ENCODE measurements at places on chromosomes 11 and 22.

- peak; percentile 65 for DNase-seq
Measured at GRCh38 chr11:117809236-117810055, 12.4 kb upstream of the DSCAML1 start.

DNA sequence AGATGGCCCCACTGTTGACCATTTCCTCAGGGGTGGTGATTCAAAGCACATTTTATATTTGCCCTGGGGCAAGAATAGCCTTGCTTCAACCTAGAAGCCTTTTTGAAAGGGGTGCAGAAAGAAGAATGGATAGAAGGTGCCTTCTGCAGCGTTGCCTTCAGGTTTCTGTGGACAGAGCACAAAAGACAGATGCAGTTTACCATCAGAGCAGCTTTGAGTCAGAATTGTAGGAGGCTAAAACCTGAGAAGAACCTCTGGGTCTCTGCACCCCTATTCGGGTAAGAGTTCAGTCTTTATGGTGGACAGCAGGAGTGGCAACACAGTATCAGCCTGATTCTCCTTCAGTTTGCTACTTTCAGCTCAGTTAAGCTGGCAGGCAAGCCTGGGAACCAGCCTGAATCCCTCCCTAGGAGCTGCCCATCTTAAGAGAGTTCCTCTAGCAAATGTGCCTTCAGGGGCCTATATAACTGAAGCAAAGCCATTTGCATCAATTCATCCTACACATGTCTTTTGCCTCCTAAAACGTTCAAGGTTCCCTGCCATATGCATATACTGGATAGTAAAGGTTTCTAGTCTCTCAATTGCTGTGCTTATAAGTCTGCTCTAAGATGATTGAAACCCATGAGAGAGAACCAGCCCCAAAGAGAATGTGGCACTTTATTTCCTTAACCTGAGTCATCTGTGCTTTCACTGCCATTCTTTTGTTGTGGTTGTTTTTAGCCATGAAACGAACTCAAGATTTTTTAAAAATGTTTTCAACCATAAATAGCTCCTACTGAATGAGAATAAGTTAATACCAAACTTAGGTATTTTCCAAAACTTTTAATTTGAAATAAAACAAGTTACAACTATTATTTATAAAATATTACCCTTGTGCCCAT lies 123.0 kb downstream of the TRIM44 start:
- DNase-seq, result peak; percentile 8

DNA sequence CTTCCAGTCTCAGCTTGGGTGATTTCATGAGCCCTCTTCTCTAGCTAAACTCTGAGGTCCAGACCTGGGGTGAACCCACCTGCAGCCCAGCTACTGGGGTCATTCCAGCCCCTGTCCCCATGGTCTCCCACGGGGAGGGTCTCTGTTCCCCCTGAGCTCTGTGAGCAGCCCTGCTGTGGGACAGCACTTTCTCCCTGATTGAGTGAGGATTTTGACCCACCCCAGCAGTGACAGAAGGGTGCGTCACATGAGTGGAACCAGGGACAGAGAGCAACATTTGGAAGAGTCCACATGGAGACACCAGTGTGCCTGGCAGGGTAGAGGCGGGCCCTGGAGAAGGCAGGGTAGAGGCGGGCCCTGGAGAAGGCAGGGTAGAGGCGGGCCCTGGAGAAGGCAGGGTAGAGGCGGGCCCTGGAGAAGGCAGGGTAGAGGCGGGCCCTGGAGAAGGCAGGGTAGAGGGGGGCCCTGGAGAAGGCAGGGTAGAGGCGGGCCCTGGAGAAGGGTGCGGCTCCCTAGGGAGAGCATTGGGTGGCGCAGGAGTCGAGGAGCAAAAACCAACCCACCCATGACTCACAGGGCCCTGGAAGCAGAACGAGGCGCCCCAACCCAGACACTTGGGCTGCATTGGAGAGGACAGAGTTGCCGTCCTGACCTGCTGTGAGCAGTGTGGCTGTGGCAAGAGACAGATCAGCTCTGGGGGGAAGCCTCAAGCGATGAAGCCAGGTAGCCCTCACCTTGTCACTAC lies 227.7 kb upstream of the B3GAT1 start:
- no peak for DNase-seq

DNA sequence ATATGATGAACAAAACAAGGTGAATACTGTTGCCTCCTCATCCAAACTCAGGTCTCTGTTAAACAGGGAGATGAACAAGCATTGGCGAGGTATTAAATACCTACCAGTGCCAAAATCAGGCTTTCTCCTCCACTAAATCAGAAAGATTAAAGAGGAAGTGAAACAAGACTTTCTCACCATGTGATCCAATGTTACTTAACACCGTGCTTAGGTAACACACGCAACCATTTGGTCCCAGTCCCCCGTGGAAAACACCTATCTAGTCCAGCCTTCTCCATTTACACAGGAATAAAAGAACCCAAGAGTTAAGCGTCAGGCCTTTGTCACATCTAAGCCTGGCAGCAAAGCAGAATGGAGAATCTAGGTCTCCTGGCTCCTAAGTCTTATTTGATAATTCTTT lies 34.5 kb downstream of the TENM4 start:
- DNase-seq, result no peak

DNA sequence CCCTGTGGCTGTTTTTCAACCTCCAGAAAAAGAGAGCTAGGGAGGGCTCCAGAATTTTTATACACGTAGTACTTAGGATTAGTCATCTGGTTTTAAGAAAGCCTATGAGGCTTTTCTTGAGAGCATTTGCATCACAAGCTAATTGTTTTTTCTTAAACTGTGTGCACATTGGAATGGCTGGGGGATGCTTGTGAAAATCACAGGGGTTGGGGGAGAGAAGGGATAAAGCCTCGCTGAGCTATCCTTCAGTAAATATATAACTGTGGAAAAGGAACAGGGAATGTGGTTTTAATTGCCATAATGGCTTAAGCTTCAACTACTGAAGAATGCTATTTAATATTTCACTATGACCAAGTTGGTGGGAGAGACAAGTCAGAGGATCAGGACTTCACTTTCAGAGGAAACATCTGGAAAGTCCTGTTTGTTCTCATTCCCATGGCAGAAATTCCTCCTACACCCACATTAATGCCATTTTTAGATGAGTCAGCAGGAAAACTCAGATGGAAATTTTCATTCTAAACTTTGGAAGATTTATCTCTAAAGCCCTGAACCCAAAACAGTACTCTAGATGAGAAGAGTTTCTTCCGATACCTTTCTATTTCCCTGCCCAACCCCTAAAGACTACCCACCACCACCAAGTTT lies 591.3 kb downstream of the LRRC4C start:
- no peak for DNase-seq

GRCh38 chr11:12220305-12220704 lies 109.9 kb downstream of the MICAL2 start:
- DNase-seq, result no peak

DNA sequence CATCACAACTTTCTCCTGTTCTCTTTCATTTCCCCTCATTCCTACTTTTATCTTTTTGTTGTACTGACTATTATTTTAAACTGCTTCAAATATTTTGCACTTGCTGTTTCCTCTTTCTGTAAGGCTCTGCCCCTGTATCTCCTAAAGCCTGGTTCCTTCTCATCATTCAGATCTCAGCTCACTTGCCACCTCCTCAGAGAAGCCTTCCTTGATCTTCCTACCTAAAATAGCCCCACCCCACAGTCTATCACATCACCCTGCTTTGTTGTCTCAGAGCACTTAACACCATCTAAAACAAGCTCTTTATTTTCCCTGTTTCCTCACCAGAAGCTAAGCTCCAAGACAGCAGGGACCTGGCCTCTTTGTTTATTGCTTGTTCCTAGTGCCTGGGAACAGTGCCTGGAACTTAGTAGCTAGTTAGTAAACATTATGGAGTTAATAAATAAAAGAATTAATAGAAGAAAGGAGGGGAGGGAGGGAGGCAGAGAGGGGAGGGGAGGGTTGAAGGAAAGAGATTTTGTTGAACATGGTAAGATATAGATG lies 2.5 kb upstream of the STK33 start:
- DNase-seq, result no peak

Data from stimulated activated naive CD8-positive, alpha-beta T cell treated with anti-CD3 and anti-CD28 coated beads, Interleukin-15, amount 100 ng/mL, for 72 hours (primary cell).